ENCODE measurements at places on chromosomes 4 and X.

DNA sequence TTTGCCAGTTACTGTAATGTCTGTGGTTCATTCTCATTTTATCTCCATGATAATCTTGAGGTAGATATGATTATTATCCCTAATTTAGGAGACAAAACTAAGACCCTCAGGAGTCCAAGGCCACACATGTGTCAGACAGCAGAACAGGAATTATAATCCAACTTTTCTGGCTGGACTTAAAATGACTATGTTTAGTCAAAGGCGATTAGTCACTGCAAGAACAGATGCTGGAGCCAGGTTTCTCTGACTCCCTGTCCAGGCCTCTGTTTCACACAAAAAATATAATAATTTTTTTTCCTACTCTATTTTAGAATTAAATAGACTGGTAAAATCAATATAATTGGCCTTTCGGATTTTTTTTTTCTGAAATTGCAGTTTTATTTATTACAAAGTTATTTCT lies 56.7 kb upstream of the TMEM131L start:
- DNase-seq, result peak; percentile 38

- DNase-seq, result no peak
Measured at GRCh38 chr4:26213317-26213716, 107.5 kb upstream of the RBPJ start.

- DNase-seq, result no peak
Measured at GRCh38 chr4:153063490-153063889, 127.4 kb downstream of the FHDC1 start.

GRCh38 chrX:110536816-110537215 lies 178.2 kb downstream of the RTL9 start:
- DNase-seq, result no peak

DNA sequence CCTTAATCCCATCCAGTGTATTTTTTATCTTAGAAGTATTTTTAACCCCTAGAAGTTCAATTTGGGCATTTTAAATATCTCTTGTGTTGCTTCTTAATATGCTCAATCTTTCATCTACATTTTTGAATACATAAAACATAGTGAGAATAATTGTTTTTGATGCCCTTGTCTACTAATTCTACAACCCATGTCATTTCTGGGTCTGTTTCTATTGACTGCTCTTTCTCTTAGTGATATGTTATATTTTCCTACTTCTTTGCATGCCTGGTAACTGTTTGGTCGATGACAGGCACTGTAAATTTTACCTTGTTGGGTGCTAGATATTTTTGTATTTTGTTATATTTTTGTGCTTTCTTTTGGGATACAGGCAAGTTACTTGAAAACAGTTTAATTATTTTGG lies 56.3 kb downstream of the CYTL1 start:
- DNase-seq, result no peak

DNA sequence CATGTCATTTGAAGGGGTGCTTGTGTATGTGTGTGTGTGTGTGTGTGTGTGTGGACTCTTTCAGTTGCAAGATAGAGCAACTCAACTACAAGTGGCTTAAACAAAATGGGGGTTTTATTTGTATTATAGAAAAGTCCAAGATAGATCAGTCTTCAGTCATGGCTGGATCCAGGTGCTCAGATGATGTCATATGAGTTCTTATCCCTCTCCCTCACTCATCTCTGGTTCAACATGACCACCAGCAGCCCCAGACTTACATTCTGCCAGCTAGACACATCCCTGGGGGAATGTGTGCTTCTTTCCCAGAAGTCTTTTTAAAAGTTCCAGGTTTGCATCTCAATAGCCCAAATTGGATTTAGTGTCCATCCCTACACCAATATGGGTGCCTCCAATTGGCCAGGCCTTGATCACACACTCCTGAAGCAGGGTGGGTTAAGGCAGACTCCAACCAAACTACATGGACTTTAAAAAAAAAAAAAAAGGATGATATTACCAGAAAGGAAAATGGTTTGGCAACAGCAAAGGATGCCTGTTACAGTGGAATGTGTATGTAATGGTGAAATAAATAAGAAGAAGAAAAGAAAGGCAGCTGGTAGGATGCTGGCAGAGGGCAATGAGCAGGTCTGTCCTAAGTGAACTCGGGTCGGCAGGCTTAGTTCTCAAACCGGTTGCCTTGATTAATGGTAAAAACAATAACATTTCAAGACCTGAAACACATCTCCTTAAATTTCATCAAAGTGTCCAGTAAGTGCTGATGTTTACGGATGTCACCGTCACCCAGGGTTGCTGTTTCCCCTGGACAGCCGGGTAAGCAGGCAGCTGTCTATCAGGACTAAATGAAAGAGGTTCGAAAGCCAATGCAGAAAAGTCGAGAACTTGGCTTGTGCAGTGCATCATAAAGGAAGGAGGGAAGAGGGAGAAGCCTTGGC lies 107.7 kb downstream of the SMIM20 start:
- DNase-seq, result no peak
